ENCODE measurements at places on chromosomes 16 and 17. TPM values are rescaled to one million over a fixed set of nuclear protein-coding genes. Genes with fewer than 3 reads are reported as not detected.
A peak's percentile ranks its signal among the peaks of the same experiment; 100 is the strongest.

PLEKHH3 gene
- total RNA-seq, result 18.0 TPM

ARSG gene
- 14.5 TPM for total RNA-seq

LAT gene
- total RNA-seq, result 33.1 TPM

PRSS21 gene
- 2.4 TPM for total RNA-seq

MVP gene
- 160 TPM for total RNA-seq

KRTAP3-1 gene
- not detected for total RNA-seq

DNA sequence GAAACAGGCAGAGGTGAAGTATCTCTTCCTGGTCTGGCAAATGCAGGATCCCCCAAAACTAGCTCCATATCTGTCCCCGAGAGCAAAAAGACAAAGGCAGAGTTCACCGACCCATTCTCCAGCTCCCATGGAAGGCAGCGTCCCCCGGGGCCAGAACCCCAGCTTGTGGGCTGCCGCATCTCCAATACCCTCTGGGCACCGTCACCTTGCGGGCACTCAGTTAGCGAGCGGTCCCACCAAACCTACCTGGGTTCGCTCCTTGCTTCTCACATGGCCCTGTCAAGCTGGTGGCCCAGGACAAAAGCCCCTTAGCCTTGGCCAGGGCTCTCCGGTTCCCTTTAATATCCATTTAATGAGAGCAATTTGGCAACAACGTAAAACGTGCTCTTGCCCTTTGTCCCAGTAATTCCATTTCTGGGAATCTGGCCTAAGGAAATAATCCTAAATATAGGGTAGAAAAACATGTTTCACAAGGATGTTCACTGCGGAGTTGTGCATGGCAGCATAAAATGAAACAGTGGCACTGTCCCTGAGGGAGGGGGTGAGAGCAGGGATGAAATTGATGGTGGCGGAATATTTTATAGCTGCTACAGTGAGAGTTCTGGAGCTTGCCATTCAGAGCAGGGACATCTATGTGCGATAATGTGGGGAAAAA is 157.1 kb downstream of the CMIP start:
- DNase-seq, result no peak

GRCh38 chr17:45282683-45283644 is 21.1 kb upstream of the SPATA32 start:
- DNase-seq, result no peak

DNA sequence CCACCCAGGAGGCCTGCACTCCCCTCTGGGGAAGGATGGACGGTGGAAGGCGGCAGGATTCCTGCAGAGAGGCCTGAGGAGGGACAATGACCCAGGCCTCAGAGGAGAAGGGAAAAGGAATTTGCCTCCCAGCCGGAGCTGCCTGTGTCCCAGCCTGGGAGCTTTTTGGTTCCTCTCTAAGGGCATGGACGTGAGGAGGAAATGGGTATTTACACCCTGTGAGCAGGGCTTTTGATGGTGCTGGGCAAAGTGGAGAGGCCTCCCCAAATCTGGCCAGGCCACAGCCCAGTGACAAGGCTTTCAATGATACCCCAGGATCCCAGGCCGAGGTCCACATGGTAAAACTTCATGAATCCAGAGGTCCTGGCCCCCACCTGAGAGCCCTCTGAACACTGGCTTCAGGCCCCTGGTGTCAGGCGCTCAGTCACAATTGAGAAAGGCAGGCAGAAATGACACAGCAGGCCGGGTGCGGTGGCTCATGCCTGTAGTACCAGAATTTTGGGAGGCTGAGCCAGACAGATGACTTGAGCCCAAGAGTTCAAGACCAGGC is 56.0 kb upstream of the DOC2B start:
- DNase-seq, result peak; percentile 32

GRCh38 chr16:6678586-6678985 is 654.1 kb upstream of the RBFOX1 start:
- DNase-seq, result no peak

DNA sequence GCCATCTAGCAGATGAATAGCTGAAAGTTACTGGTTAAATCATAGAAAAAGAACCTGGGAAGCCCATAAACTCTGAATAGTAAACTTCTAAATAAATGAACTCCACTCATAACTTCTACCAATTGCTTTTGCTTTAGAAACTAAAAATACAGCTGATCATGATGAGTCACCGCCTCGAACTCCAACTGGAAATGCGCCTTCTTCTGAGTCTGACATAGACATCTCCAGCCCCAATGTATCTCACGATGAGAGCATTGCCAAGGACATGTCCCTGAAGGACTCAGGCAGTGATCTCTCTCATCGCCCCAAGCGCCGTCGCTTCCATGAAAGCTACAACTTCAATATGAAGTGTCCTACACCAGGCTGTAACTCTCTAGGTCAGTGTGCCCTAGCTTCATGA is 9.7 kb downstream of the KAT7 start:
- DNase-seq, result no peak

GRCh38 chr16:73725156-73725555 is 571.5 kb upstream of the PSMD7 start:
- DNase-seq, result no peak

GRCh38 chr16:82700541-82701235 is 73.9 kb downstream of the CDH13 start:
- DNase-seq, result no peak

DNA sequence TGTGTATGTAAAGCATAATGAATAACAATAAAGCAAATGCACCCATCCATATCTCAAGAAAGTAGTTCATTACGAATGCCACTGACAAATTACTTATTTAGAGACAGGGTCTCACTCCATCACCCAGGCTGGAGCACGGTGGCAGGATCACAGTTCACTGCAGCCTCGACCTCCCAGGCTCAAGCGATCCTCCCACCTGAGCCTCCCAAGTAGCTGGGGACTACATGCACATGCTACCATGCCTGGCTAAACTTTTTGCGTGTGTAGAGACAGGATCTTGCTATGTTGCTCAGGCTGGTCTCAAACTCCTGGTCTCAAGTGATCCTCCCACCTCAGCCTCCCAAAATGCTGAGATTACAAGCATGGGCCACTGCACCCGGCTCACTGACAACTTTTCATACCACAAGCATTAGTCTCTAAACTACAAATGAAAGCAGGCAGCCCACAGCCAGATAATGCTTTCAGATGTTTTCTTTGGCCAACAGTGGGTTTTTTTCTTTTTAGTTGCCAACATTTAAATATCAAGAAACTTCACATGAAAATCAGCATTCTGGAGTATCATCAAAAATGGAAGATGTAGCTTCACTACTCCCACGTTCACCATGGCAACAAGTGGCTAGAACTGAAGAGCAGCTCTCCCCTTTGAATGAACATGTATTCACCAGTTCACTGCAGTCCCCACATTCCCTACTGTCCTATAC is 7.7 kb downstream of the ARHGAP17 start:
- DNase-seq, result no peak

DNA sequence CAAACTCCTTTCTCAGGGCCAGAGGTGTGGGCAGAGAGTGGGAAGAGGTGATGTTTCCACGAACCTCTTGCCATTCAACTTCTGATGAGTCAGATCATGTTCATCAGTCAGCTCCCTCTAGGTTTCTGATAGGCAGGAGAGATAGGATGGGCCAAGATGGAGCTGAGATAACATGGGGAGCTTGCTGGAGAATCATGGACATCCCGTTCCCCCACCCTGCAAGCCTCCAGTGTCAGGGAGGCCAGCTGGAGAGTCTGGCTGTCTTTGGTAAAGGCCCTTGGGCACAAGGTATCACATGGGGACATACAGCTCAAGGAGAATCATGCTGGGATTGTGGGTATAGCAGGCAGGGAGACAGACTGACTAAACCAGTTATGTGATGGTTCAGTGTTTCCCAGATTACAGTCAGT is 136.0 kb upstream of the IRX3 start:
- no peak for DNase-seq

GRCh38 chr17:5581655-5582054 is 2.7 kb downstream of the NLRP1 start:
- DNase-seq, result no peak

DNA sequence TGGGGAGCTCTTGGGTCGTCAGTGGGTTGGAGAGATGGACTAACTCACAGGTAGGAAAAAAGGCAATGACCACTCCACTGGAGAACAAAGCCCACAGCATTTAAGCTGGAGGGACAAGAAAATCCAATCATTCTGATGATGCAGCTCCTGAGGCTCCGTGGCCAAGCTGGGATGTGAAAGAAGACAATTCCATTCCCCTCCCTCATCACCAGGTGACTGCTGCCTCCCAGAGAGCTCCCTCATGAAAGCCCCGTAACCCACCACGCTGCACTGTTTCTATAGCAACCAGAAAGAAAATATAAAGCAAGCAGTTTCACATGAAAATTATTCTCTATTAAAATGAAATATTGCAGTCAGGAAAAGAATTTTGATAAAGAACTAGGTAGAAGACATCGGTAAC is 15.2 kb downstream of the ANKRD11 start:
- DNase-seq, result no peak

DNA sequence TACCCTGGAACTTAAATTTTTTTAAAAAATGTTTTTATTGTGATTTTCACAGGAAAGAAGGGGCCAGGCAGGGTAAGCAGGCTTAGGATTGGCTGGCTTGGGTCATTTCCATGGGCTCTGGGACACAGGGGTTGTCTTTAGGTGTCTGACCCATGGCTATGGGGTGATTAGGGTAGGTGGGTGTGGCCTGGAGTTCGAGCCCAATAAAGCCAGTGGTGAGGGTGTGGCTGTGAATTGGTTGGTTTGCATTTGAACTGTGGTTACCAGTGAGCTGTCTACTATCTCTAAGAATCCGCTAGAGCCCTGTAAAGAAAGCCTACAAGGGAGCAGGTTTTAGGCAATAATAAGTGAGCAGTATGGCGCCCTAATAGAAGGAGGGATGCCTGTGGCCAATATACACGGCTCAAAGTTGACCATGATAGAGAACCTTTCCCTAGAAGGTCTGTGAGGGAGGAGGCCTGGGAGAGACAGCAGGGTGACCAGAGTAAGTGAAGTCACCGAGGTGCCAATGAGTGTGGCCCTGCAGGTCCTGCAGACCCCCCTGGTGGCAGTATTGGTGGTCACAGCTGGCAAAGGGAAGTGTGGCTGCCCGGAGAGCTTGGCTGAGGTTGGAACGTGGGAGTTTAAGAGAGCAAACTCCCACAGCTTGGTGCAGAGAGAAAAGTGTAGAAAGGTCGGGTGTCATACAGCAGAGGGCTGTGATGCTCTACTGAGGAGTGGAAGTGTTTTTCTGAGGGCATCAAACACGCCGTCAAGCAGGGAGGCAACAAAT is 454.0 kb downstream of the WWOX start:
- DNase-seq, result no peak

GRCh38 chr16:88817785-88818574 is 6.3 kb upstream of the APRT start:
- DNase-seq, result no peak

DNA sequence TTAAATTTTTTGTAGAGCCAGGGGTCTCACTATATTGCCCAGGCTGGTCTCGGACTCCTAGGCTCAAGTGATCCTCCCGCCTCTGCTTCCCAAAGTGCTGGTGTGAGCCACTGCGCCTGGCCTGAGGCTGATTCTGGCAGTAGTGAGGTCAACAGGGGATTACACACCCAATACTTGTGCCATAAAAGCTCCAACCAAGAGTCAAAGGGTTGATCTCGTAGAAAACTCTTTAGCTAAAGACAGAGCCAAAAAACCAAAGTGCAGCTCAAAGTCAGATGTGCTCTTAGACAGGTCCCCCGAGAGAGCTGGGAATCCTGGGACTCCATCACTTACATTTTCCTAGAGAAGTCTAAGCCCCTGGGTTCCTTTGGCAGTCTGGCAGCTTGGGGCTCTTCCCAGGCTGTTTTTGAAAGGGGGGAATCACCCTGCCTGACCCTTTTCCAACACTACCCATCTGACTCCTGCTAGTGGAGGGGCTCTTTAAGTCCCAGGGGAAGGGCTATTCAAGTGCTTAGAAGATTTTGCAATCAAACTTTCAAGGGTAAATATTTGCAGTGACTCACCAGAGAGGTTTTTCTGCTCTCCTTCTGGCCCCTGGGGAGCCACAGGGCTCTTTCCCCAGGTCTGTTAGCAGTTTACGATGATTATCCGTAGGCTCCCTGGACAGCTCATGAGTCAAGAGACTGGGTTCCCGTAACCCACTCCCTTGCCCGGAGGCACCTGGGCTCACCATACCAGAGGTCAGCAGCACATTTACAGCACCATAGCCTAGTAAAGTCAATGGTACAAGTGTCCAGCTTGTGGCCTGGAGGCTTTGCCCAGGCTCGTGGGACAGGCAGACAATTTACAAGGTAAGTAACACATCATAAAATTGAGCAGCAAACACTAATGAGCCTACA is 408.7 kb downstream of the SLC39A11 start:
- no peak for DNase-seq

All from spleen (tissue), 13 donors.